Stimulated activated CD8-positive, alpha-beta memory T cell treated with anti-CD3 and anti-CD28 coated beads, Interleukin-7, amount 100 ng/mL, for 24 hours (primary cell): ENCODE measurements at places on chromosomes 13 and 19.

DNA sequence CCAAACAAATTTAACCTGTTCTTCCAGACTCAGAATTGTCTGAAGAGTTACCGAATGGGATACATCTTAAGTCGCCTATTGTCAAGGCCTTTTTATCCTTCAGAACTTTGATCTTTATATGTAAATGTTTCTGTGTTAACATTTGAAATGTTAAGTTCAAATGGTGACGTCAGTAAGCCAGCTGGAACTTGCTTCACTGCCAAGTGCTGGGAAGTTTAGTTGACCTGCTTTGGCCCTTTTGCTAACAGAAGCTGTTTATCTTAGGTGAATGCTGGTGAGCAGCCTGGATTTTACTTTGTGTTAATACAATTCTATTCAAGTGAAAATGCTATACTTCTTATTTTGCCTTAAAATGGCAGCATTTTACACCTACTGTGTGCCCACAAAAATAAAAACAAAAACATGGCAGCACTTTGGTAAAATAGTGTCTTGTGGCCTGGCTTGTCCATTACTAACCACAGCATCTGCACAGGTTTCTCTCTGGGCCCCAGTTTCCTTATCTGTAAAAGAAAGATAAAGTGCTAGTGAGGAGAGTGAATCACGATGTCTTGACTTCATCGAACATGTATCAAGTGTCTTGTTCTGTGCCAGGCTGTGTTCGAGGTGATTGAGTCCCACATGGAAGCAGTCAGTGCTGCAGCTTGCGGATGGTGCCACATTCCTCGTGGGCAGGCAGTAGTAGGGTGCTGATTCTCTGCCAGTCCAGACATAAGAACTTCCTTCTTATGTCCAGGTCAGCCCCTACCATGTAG is 2.2 kb downstream of the NAXD start:
- DNase-seq = no peak

GRCh38 chr19:46447006-46447405 is 18.3 kb upstream of the PNMA8C start:
- no peak for DNase-seq

DNA sequence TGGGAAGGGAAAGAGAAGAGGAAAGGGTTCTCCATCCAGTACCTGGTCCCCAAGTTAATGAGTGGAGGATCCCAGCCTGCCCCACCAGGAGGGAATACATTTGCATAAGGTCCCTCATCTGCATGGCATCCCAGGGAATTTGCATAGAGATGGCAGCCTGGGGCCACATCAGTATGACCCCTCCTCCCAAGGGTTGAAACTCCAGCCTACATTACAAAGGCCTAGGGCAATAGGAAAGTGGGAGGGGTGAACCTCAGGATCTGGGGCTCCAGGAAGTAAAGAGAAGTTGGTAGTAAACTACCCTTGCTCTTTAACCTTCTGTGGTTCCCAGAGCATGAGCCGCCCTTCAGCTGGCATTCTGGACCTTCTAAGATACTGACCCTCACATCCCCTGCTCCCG is 6.8 kb upstream of the NECTIN2 start:
- DNase-seq = no peak

DNA sequence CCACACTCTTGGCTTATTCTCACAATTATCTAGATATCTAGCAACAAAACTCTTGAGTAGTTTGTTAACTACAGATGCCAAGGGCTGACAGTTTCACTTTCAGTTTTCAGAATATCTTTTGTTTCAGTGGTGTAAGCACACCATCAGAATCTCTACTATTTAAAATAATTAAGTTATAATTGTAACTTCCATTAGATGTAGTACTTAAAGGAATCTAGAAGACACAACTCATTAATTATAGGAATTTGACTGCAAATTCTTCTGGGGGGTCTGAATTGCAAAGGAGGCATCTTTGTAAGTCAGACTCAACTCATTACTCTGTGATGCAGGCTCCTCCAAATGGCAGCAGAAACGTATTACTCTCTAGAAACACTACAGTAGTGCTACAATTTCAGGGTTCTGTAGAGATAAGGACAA is 44.9 kb upstream of the USPL1 start:
- no peak for DNase-seq

DNA sequence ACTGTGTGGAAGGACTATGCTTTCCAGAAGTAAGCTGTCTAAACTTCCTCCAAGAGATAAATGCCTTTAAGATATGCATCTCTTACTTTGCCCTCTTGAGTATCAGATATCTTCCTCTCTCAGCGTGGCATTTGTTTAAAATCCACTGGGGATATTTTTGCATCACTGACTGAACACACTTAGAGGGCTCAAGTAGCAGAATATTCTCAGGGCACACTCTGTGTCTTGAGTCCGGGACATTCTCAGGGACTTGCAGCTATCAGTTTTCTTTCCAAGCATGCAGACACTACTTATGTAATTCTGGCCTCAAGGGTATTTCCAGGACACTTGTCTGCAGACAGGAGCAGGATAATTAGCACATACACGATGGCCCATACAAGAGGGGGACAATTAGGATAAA is 84.7 kb downstream of the ERCC5 start:
- DNase-seq = no peak

- DNase-seq = no peak
Measured at GRCh38 chr13:65057986-65058385, 2172.2 kb downstream of the PCDH9 start.

- DNase-seq = no peak
Measured at GRCh38 chr19:44841231-44841630, 4.9 kb upstream of the NECTIN2 start.

DNA sequence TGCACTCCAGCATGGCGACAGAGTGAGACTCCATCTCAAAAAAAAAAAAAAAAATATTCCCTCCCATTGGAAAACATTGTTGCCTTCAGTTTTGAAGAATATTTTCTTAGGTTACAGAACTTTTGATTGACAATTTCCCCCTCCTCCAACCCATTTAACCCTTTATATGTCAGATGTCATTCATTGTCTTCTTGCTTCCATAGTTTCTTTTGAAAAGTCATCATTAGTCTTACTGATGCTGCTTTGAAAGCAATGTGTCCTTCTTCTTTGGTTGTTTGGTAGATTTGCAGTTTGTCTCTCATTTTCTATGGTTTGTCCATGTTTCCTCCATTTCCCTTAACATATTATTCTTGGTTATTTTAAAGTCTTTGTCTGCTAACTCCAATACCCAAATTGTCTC is 25.4 kb downstream of the ZNF558 start:
- no peak for DNase-seq

DNA sequence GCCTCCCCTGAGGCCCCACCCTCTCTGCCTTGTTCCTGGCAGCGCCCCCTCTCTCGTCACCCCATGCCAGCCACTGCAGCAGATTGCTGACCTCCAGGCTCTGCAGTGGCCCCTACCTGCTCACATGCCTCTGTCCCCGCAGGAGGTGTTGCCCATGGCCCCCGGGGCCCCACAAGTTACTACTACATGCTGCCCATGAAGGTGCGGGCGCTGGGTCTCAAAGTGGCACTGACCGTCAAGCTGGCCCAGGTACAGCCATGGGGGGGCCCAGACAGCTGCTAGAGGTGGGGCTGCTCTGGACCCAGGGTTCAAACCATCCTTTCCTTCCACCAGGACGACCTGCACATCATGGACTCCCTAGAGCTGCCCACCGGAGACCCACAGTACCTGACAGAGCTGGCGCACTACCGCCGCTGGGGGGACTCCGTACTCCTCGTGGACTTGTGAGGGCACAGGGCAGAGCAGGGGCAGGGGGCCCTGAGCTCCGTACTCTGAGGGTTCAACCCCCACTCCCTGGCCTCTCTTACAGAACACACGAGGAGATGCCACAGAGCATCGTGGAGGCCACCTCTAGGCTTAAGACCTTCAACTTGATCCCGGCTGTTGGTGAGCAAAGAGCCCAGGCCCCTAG is 6.2 kb downstream of the MRPL4 start:
- no peak for DNase-seq

- DNase-seq = no peak
Measured at GRCh38 chr19:57664269-57665127, 4.2 kb upstream of the ZSCAN4 start.

GRCh38 chr19:15397236-15397635 is 17.6 kb upstream of the AKAP8 start:
- DNase-seq = no peak

DNA sequence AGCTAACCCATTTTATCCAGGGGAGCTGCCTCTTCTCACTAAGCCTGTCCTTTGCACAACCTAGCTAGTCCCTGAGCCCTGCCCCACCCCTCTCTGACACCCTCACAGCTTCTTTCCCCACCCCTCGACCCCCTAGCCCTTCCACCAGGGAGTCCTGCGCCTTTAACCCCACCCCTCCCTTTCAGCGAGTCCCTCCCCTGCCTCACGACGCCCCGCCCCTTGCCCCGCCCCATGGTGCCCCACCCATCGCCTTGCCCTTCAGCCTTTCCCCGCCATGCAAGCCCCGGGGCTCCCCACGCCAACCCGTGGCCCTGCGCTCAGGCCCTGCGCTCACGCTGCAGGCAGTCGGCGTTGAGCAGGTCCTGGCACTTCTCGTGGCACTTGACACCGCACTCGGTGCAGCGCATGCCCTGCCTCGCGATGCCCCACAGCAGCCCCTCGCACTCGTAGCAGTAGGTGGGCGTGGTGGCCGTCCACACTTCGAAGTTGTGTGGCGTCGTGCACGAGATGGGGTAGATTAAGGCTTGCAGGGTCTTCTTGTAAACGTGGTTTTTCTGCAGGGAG is 40.0 kb downstream of the UNC13A start:
- DNase-seq = no peak
